ENCODE measurements at places on chromosomes 7 and 10.

GRCh38 chr7:140655511-140656408 is 15.1 kb upstream of the DENND2A start:
- no peak for DNase-seq

DNA sequence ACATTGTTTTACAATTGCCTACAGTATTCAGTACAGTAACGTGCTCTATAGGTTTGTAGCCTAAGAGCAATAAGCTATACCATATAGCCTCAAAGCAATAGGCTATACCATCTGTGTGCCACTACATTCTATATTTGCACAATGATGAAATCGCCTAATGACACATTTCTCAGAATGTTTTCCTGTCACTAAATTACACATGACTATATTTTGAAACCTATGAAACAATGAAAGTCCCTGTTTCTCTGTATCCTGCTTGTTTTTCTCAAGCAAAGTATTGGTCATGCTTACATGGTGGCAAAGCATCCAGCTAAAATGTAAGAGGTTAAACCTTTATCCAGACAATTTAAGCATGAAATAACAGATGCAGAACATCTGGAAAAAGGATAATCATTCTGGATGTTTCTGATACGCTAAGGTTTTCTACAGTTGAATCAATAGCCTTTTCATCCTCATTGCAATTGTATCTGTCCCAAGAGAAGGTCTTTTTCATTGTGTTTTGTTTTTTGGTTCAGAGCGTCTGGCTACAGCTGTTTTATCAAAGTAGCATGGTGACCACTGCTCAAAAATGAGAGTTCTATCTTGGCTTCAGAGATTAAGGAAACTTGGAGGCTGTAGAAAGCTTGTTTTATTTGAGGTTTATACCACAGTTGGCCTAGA is 81.7 kb downstream of the CSTF2T start:
- peak; percentile 26 for DNase-seq

DNA sequence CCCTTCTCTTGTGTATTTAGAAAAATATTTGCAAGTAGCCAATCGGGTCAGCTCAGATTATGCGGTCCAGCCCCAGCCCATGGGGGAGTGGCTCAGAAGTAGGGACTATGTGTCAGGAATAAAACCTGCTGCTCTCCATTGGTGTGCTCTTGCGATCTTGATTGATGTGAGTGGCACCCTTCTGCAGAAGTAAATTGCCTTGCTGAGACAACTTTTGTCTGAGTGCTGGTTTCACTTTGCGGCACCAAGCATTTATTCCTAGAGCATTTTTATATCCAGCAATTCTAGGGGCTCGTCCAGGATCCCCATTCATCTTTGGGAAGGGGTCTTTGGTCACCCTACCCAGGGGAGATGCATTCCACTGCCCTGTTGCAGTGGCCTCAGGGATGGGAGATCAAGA is 26.1 kb upstream of the FAM221A start:
- no peak for DNase-seq

DNA sequence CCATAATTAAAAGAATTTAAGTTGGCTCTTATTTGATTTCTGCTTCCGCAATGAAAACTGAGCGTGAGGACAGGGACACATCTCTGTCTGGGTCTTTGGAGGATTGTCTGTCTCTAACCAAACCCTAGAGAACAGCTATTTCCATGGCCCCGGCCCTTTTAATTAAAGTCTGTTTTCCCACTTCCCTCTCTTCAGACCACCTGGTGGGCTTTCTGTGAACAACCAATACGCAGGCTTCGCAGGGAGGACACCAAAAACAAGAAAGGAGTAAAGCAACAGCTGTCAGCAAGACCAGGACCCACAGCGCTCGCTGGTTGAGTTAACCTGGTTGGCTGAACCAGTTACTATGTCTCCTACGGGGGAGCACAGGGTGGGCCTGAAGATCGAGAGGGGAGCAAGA is 217.1 kb upstream of the FRMD4A start:
- DNase-seq: no peak

DNA sequence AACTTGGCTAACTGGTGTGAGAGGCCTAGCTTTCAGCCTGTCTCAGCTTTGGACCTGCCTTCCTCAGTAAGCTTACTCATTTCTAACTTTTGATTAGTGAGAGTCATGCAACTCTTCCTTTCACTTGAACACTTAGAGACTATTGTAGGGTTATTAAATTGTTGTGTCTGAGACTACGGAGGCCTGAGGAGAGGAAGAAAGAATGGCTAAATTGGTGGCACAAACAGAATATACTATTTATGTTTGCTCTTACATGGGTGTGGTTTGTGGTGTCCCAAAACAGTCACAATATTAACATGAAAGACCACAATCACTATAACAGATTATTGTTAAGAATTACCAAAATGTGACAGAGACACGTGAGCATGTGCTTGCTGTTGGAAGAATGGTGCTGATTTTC is 82.1 kb downstream of the TRIM24 start:
- no peak for DNase-seq

DNA sequence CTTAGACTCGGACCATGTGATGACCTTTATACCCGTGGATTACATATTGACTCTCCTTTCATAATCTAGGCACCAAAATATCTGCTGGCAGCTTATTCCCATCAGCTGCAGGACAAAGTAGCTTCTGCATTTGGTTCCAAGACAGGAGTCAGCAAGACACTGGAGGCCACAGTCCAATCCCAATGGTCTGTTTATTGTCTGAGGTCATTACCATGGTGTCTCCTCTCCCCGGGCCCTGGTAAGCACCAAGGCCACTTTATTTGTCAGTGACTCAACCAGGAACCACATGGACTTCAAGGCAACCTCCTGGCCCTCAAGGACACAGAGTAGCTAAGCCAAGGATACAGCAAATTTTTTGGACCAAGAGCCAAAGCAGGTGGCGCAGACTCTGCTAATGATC is 36.1 kb downstream of the KCNMA1 start:
- DNase-seq: no peak

DNA sequence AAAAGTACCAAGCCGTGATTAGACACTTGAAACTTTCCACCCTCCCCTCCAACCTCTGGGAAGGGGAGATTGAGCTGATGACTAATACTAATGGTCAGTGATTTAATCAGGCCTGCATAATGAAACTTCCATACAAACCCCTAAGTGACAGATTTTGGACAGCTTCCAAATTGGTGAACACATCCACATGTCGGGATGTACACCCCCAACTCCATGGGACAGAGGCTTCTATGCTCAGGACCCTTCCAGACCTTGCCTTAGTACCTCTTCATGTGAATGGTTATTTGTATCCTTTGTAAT is 4.8 kb downstream of the NUB1 start:
- no peak for DNase-seq

- DNase-seq: peak; percentile 68
Measured at GRCh38 chr10:24360282-24361127, 151.6 kb downstream of the KIAA1217 start.

GRCh38 chr10:109205929-109206585 is 717.3 kb downstream of the XPNPEP1 start:
- DNase-seq: no peak

GRCh38 chr10:23742368-23742767 is 303.5 kb downstream of the OTUD1 start:
- no peak for DNase-seq

- no peak for DNase-seq
Measured at GRCh38 chr7:46489106-46489505, 568.0 kb upstream of the IGFBP3 start.

- DNase-seq: no peak
Measured at GRCh38 chr7:4042402-4043045, 639.6 kb upstream of the FOXK1 start.

GRCh38 chr7:148270576-148270975 is 320.0 kb upstream of the C7orf33 start:
- no peak for DNase-seq

- no peak for DNase-seq
Measured at GRCh38 chr7:111183321-111183720, 92.4 kb downstream of the LRRN3 start.

DNA sequence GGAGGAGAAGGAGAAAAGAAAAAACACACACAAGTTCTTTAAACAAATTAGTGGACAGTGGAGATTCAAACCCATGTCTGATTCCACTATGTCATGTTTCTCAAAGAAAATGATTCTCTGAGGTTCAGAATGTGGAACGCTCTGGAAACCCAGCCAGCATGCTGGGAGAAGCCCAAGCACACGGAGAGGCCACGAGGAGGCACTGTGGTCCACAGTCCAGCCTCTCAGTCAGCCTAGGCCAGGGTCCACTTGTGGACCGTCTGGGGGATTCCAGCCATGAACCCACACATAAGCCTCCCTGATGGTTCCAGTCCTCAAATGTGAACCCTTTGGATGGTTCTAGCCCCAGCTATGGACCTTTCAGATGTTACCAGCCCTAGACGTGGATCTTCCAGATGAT is 73.4 kb downstream of the CAV1 start:
- DNase-seq: peak; percentile 12

GRCh38 chr10:44512431-44513022 is 127.6 kb upstream of the CXCL12 start:
- no peak for DNase-seq

- no peak for DNase-seq
Measured at GRCh38 chr7:22542254-22542653, 42.3 kb upstream of the STEAP1B start.

DNA sequence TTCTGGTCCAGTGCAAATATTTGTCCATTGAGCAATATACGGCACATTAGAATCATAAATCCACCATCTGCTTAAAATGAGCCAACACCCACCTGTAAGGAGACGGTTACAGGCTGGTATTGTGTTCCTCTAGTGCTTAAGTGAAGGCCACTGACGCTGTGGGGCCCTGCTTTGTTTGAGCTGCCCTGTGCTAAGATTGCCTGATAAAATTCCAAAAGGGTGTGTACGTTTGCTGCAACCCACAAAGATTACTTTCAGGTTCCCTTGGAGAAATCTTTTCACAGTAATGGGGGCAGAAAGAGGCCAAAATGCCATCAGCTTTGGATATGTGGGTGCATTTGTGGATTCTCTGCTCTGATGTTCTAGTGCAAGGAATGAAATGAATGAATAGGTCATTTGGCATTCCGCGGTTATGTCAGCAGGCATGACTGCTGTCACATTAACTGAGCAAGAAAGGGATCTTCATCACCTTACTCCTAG is 34.4 kb downstream of the AGR3 start:
- DNase-seq: no peak

- DNase-seq: no peak
Measured at GRCh38 chr7:138125119-138125518, 48.9 kb downstream of the AKR1D1 start.

- peak; percentile 14 for DNase-seq
Measured at GRCh38 chr10:29131952-29132547, 156.8 kb upstream of the LYZL1 start.

- peak; percentile 2 for DNase-seq
Measured at GRCh38 chr10:65341323-65341925, 1584.4 kb upstream of the LRRTM3 start.

- DNase-seq: peak; percentile 60
Measured at GRCh38 chr10:103967448-103968071, 620 bp downstream of the SLK start.

DNA sequence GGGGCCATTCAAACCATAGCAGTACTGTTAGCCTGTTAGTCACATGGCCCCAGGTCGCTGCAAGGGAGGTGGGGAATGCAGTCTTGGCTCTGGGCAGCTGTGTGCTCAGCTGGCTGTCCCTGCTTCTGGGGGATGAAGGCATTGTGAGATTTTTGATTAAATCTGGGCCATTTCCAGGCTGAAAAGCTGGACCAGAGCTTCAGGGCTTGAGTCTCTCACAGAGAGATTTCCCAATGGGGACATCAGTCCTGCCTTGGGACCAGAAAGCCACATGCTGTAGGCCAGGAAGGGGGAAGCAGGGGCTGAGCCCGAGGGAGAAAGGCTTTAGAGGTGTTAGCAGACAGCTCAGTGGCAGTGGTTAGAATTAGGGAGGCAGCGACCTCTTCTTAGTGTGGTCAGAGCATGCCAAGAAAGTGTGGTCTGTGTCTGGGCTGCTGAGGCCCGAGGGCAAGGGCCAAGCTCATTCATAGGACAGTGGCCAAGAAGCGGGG is 33.6 kb downstream of the PALD1 start:
- DNase-seq: no peak

- DNase-seq: no peak
Measured at GRCh38 chr7:5690931-5691473, 90.5 kb downstream of the RNF216 start.

DNA sequence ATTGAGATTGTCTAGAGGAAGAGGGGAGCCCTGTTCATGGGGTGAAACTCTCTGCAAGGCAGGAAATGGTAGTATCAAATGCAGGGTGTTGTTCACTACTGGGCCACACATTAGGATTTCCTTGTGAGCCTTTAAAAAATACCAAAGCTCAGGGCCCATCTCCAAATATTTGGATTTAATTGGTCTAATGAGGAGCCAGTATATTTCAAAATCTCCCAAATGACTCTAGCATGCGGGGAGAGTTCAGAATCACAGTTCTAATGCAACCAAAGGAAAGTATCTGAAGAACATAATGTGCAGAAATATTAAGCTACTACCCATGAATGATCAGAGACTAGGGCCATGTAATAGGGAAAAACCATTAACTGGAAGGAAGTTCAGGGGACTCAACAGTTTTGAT is 27.3 kb downstream of the JCAD start:
- no peak for DNase-seq

- no peak for DNase-seq
Measured at GRCh38 chr10:26543567-26544306, 105.6 kb downstream of the APBB1IP start.

DNA sequence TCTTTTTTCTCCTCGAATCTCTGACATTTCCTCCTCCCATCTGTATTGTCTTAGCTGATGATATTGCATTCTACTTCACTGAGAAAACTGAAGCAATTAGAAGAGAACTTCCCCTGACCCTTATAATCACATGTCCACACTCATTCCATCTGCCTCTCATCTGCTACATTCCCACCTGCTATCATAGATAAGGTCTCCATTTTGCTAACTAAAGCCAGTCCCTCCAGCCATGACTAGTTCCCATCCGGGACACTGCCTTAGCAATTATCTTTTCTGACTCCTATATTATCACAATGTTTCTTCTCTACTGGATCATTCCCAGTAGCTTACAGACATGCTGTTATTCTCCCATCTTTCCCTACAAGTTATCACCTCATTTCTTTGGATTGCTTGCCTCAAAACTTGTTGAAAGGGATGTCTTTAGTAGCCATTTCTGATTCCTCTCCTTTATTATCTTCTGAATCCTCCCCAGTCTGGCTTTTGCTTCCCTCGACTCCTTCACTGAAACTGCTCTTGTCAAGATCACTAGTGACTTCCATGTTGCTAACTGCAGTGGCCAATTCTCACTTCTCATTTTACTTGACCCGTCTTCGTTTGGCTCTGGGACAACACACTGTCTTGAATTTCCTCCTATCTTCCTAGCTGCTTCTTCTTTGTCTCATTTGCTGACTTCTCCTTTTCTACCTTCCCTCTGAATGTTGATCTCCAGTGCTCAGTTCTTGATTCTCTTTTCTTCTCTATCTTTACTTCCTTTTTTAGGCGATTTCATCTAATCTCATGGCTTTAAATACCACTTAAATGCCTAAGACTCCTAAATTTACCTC is 35.9 kb downstream of the FZD1 start:
- DNase-seq: peak; percentile 88

- no peak for DNase-seq
Measured at GRCh38 chr7:4185721-4186512, 496.2 kb upstream of the FOXK1 start.

- DNase-seq: no peak
Measured at GRCh38 chr7:112986256-112987031, 100.2 kb downstream of the GPR85 start.

GRCh38 chr10:118300320-118300719 is 41.8 kb downstream of the FAM204A start:
- DNase-seq: no peak

All from pons (tissue), 1 donor.